ENCODE measurements at places on chromosomes 11 and 22.

- DNase-seq = peak; percentile 76
Observed at GRCh38 chr11:32358729-32359128, 76.6 kb downstream of the WT1 start.

DNA sequence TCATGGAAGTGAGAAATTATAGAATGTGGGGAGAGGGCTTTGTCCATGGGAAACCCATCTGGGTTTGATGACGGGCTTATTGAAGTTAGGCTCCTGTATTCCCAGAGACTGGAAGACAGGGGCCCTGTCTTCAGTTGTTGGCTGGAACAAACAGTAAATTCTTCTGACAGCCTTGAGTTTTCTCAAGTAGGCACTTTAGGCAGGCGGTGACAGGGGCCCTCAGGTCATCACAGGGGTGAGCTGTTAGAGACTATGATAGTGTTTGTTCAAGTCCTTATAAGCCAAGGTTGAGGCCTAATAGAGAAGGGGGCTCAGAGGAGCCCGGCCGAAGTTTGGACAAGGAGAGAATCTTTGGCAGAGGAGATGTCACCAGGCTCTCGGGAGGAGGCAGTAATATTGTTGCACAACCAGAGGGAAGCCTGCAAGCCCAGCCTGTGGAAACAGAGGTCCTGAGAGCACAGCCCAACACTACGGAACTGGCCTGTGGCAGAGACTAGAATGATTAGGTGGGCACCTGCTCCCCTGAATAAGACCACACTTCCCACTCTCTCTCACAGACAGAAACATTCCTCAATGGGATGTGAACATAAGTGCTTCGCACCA lies 20.2 kb upstream of the IL17RA start:
- no peak for DNase-seq

- no peak for DNase-seq
Observed at GRCh38 chr11:58774164-58774593, 42.4 kb upstream of the GLYAT start.

DNA sequence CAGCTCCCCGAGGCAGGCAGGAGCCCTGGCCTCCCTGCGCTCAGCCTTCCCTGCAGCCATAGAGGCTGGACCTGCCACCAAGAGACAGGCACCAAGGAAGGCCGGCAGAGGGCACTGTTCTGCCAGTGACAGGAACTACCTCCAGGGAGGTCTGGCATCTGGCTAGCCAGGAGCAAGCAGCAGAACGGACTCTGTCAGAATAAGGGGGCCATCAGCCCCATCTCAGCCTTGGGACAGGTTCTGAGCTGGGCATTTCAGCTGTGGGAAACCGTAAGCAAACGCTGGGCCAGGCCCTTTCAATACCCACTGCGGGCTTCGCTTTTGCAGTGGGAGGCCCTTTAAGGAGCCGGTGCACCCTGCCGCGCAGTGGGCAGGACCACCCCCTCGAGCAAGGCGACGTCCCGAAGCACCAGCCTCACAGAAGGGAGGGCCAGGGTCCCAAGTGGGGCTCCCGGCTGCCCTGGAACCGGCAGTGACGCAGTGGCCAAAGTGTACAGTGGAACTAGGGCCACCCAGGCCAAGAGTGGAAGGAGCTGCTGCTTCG lies 18.2 kb downstream of the IFT27 start:
- DNase-seq = peak; percentile 76

DNA sequence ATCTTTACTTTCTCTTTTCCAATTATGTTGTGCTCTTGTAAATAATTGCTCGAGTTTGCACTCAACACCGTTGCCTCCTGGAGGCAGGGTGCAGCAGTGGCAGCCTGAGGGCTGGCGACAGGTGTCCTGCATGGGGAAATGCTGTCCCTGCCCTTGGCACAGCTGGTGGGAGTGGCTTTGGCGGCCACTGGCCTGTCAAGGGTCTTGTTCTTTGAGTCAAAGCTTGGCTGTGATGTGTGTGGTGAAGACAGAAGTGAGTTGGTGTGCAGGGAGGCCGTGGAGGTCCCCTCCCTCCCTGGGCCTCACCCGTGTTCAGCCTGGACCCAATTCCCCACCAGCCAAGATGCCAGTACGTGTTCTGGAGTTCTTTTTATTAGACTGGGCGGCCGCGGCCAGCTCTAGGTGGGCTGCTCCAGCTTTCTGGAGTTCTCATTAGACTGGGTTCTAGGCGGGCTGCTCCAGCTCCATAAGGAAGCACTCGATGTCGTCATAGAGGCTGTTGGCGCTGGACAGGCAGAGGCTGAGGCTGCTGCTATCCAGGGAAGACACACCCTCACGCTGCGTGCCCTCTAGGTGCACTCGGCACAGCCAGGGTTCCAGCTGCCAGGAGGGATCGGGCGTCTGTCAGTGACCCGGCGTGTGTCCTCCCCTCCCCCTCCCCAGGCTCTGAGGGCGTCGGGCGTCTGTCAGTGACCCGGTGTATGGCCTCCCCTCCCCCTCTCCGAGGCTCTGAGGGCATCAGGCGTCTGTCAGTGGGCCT lies 3.4 kb downstream of the IRF7 start:
- DNase-seq = no peak

DNA sequence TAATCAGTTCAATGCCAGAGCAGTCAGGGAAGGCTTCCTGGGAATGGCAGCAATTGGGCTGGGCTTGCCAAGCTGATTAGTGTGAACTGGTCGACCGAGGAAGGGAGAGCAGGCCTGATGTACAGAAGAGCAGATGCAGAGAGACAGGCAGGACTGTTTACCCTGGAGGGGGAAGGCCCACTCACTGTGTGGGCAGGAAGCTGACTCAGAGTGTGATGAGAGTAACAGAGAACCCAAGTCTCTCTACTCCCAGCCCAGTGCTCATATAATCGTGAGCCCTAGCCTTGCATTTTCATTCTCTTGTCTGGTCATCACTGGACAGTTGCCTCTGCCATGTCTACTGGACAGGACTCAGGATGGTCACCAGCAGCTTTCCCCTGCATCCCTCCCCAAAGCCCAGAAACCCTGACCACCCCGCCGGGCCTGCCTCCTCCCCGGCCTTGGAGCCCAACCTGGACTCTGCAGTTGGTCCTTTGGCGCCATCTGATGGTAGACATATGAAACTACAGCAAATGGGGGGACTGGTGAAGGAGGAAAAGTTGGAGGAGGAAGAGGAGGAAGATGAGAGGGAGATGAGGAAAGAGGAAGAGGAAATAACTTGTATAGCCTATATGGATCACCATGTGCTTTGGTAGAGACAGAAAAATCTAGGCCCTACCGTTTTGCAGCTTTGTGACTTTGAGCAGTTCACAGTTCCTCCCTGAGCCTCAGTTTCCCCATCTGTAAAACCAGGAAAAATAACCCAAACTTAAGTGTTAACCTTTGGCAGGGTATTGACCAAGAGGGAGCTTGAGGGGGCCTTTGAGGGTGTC lies 43.4 kb upstream of the PRDM11 start:
- DNase-seq = peak; percentile 85

GRCh38 chr11:2912498-2912897 lies 16.7 kb downstream of the PHLDA2 start:
- DNase-seq = peak; percentile 79

DNA sequence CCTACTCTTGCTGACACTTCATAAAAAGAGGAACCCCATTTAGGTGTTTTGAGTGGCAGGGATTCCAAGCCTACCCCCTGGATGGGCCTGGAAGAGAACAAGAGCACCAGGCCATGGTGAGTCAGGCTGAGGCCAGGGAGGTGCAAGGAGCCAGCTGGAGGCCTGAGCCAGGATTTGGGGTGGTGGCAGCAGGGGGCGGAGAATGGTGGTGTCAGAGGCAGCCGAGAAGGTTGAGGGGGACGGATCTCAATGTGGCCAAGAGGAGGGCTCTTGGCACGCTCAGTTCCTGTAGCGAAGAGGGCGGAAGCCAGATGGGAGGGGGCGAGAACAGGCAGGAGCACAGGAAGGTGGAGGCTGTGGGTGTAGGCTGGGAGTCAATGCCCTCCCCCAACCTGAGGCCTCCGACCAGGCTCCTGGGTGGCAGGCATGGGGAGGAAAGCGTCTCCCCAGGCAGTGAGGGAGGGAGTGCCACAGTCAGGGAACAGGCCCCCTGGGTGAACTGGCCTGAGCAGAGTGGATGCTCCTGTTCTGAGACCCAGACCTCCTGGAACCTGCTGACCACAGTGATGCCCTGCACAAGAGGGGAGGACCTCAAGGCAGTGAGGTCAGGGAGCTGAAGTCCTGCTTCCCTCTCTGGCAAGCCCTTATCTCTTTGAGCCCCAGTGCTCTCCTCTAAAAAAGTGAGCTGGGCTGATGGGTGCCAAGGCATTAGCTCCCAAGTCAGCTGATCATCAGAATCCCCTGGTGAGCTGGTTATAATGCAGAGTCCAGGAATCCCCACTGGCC lies 13.9 kb downstream of the RTN4RL2 start:
- no peak for DNase-seq

DNA sequence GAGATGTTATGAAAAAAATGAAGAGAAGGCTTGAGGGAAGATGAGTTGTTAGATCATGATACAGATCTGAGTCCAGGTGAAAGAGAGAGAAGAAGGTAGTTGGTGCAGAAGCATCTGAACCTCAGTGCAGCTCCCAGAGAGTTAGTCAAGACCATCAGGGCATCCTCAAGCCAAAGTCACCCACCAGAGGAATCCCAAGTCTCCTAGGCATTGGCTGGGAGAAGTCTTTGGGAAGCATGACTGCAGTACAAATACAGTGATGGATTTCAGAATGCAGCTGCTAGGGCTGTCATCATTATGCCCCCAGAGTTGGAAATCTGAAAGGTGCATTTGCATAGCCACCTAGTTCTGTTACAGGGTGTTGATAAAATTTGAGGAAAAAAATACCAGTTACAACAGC lies 59.7 kb upstream of the GALNT18 start:
- no peak for DNase-seq

DNA sequence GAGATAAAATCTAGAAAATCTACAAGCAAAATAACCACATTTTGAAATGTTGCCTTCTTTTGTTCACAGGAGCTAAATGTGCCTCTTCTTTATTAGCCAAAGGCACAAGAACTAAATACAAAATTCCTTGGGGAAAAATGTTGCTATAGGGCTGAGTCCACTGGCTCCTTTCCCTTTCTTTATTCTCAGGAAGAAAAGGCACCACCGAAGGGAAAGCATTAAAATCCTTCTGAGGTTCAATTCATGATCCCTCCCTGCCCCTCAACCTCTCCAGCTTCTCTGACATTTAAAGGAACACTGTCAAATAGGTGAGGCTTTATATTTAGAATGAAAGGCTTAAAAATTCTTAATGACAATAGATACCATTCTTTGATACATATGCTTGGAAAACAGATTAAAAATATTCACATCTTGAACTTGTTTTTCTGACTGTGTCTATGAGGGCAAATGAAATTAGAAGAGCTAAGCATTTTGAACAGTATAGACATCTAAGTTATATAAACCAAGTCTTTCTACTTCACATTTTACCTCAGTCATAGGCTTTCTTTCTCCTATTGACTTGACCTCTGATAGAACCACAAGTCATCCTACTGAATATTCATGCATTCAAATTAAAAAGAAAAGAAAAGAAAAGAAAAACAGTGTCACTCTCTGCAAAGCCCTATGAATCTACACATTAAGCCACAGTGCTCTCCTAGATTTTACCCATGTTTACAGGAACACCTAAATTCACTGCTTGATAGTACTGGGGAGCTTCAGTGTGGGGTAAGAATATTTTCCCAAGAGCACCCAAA lies 148.2 kb downstream of the MAML2 start:
- no peak for DNase-seq

- DNase-seq = no peak
Observed at GRCh38 chr11:22681281-22681812, 14.9 kb downstream of the GAS2 start.

DNA sequence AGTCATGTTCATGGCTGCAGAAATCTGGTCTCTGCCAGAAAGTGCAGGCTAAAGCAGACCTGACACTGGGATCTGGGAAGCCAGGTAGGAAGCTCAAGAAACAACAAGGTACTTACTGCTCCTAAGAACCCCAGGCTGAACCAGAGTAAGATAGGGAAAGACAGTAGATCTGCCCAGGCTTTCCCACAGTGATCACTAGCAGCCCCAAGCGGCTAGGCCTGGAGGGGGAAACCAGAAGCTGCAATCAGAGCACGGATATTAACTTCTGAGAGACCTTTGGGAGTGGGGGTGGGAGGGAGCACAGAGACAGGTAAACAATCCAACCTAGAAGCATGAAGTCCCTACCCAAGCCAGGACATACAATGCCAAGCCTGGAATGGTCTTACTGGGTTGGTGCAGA lies 135.2 kb upstream of the C11orf58 start:
- DNase-seq = no peak

- DNase-seq = no peak
Observed at GRCh38 chr22:39176714-39177455, 24.4 kb upstream of the CBX7 start.

- DNase-seq = no peak
Observed at GRCh38 chr11:96180341-96180740, 162.7 kb downstream of the MAML2 start.

DNA sequence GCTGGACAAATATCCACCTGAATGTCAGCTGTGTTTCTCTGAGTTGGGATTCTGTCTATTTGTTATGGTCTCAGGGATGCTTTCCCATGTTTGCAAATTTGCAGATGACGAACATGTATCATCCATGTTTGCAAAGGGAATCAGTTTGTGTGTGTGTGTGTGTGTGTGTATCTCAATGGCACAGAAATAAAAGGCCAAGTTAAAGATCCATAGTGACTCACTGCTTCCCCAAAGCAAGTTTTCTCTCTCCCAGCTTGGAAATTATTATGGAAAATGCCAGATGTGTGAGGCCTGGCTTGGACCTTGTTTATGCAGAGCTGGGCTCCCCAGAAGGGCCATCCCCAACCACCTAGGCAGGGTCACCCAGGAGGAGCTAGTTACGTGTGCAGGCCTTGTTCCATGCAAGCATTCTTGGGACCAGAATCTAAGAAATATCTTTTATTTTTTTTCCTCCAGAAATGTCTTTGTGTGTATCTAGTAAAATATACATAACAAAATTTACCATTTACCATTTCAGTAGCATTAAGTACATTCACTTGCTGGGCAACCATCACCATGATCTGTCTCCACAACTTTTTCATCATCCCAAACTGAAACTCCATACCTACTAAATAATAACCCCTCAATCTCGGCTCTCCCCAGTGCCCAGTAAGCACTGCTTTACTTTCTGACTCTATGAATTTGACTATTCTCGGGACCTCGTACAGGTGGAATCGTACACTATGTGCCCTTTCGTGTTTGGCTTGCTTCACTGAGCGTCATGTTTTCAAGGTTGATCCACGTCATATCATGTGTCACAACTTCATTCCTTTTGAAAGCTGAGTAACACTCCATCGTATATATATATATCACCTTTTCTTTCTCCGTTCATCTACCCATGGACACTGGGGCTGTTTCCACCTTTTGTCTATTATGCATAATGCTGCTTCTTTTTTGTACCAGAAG lies 56.6 kb upstream of the WNT7B start:
- DNase-seq = no peak

DNA sequence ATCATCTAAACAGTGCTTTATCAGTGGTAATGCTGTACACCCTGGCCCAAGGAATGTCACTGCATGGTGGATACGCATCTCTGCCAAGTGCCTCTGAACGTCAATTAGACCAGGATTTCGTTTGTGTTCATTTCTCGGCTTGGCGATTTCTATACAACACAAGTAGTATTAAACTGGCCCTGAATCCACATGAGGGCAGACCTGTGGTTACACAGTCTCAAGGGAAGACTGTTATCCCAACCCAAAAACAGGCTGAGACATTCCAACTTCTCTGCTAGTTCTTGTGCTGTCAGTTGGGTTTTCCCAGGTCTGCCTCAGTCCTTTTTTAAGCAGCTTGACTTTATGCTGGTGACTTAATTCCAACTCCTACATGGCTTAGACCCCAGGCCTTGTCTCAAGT lies 58.1 kb downstream of the HIRA start:
- DNase-seq = no peak
